ENCODE measurements at places on chromosomes 3 and 15. TPM values are rescaled to one million over a fixed set of nuclear protein-coding genes. Genes with fewer than 3 reads are reported as not detected.

DNA sequence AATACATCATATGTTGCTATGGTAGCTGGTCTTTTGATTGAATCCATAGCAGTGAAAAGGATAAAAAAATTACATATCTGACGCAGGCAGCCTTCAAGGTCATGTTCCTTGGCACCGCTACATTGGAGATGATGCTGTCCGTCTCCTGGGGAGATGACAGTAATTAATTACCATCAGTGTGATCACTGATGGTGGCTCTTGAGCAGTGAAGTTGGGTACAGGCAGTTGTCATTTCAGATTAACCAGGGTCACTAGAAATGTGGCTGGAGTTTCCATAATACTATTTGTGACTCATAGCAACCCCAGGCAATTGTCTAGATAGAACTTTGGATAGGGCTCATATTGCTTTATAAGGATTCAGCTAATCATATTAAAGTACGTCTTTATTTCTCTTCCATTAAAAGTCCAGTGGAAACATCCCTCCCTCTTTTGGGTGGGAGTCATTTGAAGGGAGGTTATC is 136.3 kb downstream of the THSD4 start:
- DNase-seq: peak; percentile 38

- DNase-seq: no peak
These were observed 72.1 kb downstream of the APBA2 start for GRCh38 chr15:28957606-28958498.

DNA sequence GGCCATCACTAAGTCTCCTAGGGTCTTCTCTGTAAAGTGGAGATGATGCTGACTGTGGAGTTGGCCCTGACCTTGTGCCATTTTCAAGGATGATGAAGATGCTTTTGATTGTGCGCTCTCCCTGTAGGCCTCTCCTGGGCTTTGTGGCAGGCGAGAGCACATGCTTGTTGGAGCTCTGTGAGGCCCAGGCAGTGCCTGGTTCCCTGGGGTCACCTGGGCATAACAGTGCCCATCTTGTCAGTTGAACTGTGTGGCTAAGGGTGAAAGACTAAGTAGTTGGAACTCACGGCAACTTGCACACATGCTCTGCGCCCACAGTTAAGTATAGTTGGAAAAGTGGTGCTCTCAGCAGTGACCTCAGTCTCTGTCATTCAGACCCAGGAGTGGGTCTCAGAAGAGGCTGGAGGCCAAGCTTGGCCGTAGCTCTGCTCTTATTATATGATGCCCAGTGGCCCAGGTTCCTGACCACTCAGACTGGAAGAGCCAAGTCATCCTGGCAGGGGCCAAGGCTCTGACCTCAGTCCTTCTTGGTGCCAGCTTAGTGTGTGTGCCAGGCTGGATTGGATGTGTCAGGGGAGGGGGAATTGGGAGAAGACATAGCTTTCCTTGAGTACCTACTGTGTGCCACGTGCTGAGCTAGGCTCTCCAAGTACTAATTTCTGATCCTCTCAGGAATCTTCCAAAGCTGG is 154.6 kb downstream of the EEFSEC start:
- no peak for DNase-seq

- DNase-seq: no peak
These were observed 41.8 kb downstream of the EPHB3 start for GRCh38 chr3:184603151-184604030.

DNA sequence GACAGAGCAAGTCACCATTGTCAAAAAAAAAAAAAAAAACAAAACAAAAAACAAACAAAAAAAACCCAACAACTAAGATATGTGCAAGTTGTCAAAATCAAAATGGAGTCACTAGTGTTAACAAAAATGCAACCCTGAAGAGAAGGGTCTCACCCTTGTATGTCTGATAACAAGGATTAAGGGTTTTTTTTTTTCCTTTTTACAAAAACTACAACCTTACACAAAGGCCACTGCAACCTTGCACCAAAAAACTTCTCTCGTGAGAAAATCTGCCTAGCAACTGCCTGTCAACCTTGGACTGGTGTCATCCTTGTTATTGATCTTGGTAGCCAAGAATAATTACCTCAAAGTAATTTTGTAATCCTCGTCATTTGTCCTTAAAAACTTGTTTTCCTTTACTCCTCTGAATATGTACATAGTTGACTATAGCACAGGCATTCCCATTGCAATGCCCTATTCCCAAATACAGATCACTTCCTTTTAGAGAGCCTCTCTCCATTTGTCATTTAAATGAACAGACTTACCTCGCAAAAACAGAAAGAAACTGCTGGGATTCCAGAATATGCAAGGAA is 24.0 kb downstream of the TFRC start:
- no peak for DNase-seq

DNA sequence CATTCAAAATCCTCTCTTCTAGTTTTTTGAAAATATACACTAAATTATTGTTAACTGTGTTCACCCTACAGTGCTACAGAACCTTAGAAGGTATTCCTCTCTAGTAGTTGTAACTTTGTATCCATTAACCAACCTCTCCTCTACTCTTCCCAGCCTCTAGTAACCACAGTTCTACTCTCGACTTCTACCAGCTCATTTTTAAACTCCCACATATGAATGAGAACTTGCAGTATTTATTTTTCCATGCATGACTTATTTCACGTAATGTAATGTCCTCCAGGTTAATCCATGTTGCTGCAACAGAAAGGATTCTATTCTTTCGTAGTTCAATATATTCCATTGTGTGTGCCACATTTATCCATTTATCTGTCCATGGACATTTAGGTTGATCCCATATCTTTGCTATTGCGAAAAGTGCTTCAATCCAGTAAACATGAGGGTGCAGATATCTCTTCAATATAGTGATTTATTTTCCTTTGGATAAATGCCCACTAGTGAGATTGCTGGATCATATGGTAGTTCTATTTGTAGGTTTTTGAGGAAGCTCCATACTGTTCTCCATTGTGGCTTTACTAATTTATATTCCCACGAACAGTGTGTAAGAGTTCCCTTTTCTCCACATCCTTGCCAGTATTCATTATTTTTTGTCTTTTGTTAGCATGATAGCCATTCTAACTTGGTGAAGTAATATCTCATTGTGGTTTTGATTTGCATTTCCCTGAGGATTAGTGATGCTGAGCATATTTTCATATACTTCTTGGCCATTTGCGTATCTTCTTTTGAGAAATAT is 113.7 kb upstream of the SMAD3 start:
- DNase-seq: no peak

- DNase-seq: no peak
These were observed 66.9 kb downstream of the FNDC3B start for GRCh38 chr3:172106037-172106954.

DNA sequence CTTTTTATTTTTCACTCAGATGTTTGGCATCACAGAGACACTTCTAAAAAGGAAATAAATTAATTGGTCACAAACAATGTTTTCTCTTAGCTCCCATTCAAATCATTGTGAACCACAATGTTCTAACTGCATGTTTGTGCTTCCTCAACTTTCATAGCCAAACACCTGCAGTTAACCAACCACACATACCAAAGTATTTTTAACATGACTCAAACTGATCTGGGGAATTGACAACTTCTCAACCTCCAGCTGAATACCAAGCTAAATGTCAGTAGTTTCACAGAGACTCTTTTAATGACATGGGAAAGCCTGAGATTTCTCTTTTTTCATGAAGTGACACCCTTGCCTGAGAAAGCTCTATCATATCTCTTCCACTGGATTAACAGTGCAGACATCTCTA is 217.9 kb upstream of the MME start:
- DNase-seq: no peak

DNA sequence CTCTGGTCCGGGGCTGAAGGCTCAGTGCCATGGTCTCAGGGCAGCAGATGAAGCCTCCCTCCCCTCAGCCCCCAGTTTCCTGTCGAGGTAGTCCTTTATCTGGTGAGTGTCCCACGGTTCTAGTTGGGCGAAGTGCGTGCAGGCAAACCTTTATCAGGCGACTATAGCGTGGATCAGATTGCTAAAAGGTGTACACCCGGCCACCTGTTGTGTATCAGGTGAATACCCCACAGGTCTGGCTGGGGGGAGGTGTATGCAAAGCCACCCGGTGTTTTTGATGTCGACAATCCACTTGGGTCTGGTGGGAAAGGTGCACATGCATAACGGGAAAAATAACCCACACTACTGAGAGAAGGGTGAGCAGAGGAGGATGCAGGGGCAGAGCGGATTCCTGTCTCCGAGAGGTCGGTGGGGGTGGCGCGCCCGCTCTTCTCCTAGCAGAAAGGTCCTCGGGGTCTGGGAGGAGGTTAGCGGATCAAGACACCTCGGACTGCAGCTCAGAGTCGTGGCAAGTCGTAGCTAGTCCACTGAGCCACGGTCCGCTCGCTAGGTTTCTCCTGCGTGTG is 507 bp downstream of the SLC12A6 start:
- no peak for DNase-seq

DNA sequence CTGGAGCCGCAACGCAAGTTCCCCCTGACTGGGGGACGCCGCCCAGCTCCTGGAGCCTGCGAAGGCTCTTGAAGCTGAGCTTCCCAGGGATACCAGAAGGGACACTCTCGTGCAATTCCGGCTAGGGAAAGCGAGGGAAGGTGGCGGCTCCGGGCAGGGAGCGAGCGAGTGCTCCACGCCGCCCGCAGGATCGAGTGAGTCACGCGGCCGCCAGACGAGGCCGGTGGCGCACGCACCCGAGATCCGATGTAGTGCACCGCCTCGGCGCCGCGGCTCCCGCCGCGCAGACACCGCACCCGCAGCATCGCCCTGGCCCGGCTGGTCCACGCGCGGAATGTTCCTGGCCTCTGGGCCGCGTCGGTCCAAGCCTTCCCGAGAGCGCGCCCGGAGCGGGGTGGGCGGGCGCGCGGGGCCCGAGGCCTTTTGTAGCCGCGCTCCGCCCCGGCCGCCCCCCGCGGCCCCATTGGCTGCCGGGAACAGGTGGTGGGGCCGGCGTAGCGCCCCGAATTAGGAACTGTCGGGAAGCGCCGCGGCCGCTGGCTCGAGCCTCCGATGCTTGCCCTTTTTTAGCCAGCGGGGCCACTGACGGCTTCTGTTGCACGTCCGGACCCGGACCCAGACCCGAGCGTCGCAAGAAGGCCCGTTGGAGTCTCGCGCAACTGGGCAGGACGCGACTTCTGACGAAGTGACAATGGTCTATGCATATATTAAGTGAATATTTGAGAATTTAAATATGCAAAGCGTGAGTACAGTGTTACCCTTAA is at the start of gene GATM:
TSS of gene GATM (minus strand) at position 396 of the 764 bp plus-strand sequence. CDS start at position 305, 91 bp downstream.
- DNase-seq: peak; percentile 90

DNA sequence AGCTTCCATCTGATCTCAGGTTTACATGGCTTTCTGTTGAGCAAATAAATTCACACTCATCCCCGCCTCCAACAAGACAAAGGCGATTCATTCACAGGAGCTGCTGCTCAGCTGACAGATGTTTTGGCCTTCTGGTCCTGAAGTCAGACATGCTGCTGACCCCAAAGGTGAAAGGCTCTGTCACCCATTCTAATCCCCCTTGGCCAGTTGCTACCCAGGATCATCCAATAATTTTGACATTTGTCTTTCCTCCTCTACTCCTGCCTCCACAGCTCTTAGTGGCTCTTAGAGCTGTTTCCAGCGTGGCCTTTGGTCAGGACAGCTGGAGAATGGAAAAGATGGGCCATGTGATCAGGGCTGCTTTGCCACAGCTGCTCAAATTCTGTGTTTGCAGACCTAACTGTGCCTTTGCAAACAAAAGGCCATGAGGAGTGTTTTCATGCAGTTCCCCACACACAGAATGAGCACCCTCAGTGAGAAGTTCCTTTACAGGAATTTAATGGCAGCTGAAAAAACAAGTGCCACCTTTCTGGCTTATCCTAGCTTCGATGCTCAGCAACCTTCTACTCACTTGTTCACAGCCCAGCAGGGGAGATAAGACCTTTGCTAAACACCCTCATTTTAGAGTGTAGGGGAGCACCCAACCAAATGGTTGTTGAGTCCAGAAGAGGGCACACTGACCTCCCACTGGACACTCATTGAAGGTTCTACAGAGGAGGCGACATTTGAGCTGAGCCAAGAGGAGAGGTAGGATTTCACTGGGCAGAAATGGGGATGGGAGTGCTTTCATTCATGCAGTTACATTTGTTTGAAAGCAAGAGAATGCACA is 39.0 kb downstream of the CYP19A1 start:
- DNase-seq: no peak

GRCh38 chr3:25178672-25179071 is 249.4 kb upstream of the RARB start:
- DNase-seq: no peak

GRCh38 chr3:177251755-177252154 is 54.5 kb upstream of the TBL1XR1 start:
- DNase-seq: no peak

DNA sequence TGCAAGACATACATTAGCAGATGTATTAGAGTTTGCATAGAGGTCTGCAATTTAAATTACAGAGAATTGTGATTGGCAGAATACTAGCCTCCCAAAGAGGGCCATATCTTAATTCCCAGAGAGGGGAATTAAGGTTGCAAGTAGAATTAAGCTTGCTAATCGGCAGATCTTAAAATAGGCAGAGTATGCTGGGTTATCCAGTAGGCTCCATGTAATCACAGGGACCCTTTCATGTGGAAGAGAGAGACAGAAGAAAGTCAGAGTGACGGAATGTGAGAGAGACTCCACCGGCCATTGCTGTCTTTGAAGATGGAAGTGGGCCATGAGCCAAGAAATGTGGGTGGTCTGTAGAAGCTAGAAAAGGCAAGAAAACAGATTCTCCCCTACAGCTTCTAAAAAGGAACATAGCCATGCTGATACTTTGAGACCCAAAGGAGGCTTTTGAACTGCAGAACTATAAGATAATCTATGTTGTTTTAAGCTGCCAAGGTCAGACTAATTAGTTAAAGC is 38.8 kb downstream of the IMPG2 start:
- no peak for DNase-seq

DNA sequence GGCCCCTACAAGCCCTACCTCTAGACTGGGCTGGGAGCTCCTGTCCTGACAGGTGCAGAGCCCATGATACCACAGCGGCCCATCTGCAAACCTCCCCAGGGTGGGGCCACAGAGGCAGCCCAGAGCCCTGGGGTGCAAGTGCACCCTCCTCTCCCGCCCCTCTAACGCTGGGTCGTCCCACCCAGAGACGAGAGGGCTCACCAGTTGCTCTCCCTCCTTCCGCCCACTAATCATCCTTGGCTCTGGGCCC is 742 bp downstream of the TNK2 start:
- no peak for DNase-seq

DNA sequence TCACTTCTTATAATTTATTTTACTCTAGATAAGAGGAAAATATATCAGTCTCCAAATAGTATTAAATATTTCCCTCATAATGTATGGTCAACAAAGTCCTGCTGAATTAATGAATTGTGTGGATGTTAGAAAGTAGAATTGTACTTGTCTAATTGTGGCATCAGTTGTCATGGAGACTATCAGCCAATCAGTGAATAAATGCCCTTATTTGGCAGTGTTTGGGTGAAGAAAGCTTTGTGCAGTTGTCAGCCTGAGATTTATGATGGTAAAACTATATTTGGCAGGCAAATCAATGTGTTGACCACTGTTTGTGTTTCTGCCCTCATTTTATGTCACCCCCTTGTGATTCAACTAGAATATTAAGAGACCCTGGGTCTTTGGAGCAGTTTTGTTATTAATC is 293.6 kb upstream of the MDFIC2 start:
- peak; percentile 2 for DNase-seq

Gene FAM43A
- total RNA-seq: 69.2 TPM

Gene PAQR5
- total RNA-seq: 0.91 TPM

Gene LIPC
- 1.5 TPM for total RNA-seq

Gene PRKCD
- total RNA-seq: 0.80 TPM

Gene GOLGA8Q
- not detected for total RNA-seq

Gene EXD1
- total RNA-seq: not detected

Gene NRROS
- total RNA-seq: 2.5 TPM

Data from Daoy (cell line).